Activated CD8-positive, alpha-beta memory T cell treated with anti-CD3 and anti-CD28 coated beads for 4 hours (primary cell): ENCODE measurements at places on chromosomes 1 and 21.

- DNase-seq: no peak
Observed at GRCh38 chr1:47782414-47783166, 214.6 kb downstream of the TRABD2B start.

DNA sequence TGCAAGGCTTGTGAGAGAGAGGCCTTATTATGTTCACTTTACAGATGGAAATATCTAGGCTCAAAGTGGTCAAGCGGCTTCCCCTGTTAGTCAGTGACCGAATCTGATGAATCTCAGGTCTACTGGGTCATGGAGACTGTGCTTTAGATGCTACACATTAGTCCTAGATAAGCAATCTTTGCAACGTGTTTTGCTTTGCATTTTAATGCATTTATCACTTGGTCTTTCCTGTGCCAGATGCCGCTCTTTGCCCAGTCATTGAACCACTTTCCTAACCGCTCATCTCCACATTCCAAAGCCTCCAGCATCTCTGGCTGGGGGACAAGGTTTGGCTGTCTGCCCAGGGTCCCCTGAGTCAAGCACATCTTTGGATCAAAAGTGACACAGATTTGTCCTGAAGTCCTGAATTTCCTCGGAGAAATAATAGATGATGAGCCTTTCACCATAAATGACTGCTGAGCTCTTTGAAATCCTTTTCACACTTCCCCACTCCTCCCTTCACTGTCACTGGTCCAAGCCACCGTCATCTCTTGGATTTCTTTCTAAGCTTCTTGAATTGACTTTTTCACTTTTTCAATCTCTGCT lies 96.0 kb upstream of the USP24 start:
- DNase-seq: no peak

DNA sequence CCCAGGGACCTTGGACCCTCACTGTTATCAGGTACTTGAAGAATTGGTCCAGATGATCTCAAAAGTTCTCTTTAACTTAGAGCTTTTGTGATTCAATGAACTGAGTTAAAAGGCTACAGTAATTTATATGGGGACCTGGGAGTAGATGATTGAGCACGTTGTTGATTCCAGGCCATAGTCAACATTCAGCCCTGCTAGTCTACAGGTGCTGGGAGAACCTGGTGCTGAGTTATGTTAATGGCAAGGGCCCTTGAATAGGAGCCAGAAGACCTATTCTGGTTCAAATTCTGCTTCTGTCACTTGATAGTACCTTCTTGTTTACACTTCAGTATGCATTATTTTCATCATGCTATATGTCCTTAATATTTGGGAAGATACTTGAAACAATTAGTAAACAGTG lies 11.2 kb downstream of the DYRK3 start:
- no peak for DNase-seq

GRCh38 chr21:44954281-44954771 lies 14.5 kb downstream of the SLX9 start:
- DNase-seq: no peak

DNA sequence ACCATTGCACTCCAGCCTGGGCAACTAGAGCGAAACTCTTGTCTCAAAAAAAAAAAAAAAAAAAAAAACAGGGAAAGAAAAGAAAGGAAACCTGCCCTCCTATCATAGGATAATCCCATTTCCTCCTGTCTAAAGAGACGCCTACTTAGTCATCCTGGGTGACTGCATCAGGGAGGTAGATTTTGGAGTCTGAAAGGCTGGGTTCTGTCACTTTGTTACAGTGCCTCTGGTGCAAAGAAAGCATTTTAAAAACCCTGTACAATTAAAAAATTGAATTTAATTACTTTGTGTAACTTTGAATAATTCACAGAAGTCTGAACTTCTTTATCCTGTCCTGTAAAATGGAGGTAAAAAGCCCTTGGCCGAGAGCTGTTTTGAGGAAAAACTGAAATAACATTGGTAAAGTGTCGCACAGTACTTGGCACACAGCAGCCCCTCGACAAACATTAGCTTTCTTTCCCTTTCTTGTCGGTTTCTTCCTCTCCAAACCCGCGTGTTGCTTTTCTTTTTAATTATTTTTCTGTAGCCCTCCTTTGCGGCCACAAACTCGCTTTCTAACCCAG lies 657 bp upstream of the HDAC1 start:
- DNase-seq: no peak

- DNase-seq: peak; percentile 16
Observed at GRCh38 chr1:59020151-59020997, 236.5 kb upstream of the JUN start.

DNA sequence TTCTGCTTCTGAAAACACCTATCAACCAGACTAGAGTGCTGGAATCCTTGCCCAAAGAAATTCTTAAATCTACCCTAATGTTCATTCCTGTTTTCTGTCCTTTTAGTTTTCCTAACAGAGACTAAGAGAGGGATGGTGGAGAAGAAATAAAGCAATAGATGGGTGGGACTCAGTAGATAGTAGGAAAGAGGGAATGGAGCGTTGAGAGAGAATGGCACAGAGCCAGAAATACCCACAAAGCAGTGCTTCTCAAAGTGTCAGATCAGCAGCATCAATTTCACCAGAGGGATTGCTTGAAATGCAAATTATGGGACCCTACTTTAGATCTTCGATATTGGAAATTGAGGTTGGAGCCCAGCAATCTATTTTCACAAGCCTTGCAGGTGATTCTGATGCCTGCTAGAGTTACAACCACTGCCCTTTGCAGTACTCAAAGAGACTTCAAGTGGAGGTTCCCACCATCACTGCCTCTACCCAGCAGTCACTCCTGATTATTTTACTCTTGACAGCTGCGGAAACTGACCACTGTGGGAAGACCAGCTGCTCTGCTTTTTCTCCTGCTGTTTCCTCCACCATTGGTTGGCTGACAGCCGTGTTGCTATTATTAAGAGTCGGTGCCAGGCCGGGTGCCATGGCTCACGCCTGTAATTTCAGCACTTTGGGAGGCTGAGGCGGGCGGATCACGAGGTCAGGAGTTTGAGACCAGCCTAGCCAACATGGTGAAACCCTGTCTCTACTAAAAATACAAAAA lies 11.4 kb upstream of the PRPF3 start:
- no peak for DNase-seq

DNA sequence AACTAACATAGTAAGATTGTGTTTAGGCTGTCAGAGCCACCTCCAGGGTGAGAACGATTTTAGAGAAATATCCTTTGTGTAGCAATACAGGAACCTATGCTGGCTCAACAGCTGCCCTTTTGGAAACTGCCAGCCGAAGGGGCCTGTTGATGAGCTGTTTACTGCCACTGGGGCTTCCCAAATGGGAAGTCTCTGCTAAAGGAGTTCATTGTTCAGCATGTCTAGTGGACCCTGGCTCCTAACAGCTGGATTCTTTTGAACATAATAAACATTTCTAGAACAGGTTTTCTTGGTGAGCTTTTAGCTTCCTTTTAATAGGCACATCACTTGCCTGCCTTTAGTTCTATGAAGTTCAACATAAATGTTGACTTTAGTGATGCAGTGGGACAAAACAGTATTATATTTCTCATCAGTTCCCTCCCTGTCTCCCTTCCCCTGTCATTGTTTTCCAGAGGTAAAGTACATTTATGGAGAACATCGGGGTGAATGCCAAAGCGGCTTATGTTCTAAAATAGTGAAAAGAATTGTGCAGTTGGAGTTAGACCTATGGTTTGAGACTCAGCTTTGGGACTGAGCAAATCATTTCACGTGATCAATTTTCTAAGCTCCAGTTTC lies 57.4 kb downstream of the UCK2 start:
- no peak for DNase-seq

DNA sequence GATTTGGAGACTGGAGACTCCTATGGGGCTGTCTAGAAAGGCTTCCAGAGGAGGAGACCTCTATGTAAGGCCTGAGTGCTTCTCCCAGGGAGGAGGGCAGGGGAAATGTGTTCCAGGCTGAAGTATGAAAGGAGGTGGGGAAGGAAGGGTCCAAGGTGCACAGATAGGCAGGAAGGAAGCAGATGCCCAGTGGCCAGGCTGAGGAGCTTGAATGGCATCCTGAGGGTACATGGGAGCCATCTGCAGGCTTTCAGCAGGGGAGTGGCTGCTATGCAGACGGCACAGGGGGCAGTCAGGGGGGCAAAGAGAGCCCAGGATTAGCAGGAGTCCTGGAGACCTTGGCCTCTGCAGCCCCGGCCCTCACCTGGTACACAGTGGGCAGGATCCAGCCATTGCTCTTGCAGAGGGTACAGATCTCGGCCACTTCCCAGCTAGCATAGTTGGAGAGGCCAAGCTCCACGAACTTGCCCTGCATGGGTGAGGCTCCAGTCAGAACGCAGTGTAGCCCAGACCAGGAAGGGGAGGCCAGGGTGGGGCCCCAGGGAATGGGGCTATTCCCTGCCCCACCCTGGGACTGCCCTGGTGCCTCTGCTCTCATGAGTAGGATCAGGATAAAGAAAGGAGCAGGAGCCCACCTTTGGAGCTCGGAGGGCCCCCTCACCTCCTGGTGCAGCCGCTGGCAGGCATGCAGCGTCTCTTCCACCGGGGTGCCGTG lies 4.0 kb downstream of the AKR7A2 start:
- no peak for DNase-seq

- DNase-seq: peak; percentile 46
Observed at GRCh38 chr1:39205102-39205780, 746 bp downstream of the MACF1 start.

- no peak for DNase-seq
Observed at GRCh38 chr21:42530167-42530518, 16.5 kb downstream of the SLC37A1 start.
